ENCODE measurements at places on chromosomes 1 and 21. TPM values are rescaled to one million over a fixed set of nuclear protein-coding genes. Genes with fewer than 3 reads are reported as not detected.

DNA sequence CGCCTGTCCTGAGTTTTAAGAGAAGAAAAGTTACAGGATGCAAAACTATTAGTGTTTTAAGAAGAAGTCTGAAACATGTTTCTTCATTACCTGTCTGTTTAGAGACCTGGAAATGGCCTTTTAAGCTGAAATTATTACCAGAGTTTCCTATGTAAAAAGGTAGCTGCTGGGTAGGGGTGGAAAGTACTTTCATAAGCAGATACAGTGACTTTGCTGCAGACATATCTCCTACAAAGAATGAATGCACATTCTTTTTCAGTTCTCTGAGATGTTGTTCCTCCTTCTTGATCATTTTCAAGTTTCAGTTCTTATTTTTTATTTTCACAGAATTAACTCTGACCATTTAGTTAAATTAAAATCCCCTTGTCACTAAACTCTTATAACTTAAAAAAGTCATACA is 1329.6 kb downstream of the KCNT2 start:
- no peaks in the 10 kb centered on the region for H3K27me3 ChIP-seq
- H3K27ac ChIP-seq = no peak overlapping the region
- no peak overlapping the region for H3K4me3 ChIP-seq
- H3K36me3 ChIP-seq = no peaks in the 10 kb centered on the region

GRCh38 chr1:37478890-37479254 is 4.5 kb downstream of the ZC3H12A start:
- H3K36me3 ChIP-seq = peaks cover 49% of the 10 kb centered on the region
- H3K27ac ChIP-seq = no peak overlapping the region
- peaks cover 50% of the 10 kb centered on the region for H3K4me1 ChIP-seq
- DNase-seq = no peak

DNA sequence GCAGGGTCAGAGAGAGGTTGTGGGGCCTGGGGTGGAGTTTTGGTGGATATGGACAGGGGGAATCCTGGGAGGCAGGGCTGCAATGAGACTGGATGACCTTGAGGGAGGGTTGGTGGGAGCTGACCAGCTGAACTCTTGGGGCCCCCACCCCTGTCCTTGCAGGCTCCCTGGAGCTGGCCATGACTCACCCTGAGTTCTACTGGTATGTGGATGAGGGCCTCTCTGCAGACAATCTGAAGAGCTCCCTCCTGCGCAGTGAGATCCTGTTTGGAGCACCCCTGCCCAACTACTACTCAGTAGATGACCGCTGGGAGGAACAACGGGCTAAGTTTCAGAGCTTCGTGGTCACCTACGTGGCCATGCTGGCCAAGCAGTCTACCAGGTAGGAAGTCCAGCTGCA is 23.6 kb downstream of the DISP3 start:
- no peak overlapping the region for H3K4me3 ChIP-seq
- peaks cover 10% of the 10 kb centered on the region for H3K4me1 ChIP-seq
- no peaks in the 10 kb centered on the region for H3K36me3 ChIP-seq
- no peak for DNase-seq
- no peak overlapping the region for H3K27ac ChIP-seq

DNA sequence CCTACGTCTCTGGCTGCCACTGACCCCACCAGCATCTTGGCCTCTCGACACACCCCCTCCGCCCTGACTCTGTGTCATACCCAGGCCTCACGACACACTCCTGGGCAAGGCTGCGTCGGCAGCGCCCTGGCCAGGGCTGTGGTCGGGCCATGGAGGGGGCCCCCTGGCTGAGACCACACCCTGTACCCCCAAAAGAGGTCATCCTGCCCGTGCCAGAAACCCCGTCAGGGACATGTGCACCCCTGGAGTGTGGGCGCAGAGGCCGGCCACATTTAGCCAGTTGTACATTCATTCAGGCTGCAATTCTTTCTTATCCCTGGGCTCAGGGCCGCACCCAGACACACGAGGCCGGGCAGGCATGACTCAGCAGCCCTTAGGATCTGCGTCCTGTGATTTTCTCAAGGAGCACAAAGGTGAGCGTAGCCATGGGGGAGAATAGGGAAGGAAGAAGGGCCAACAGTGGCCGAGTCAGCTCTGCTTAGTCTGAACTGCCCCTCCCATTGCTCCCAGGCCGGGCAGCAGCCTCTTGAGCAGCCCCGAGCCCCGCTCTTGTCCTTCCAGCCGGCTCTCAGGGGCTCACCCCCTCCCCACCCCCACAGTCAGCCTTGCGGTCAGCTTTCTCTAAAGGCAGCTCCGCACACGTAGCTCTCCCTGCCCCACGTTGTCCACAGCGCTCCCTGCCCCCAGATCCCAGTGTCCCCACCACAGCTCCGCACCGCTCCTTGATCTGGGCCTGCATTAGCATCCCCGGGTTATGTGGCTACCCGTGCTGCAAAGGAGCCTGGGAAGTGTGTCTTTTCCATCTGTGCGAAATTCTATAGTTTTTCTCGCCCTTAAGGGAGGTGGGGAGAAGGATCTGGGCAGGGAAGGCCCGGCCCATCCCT is 7.9 kb downstream of the CSTB start:
- no peaks in the 10 kb centered on the region for H3K27me3 ChIP-seq
- H3K36me3 ChIP-seq = peaks cover 3% of the 10 kb centered on the region
- no peak overlapping the region for H3K27ac ChIP-seq

- no peak overlapping the region for H3K27ac ChIP-seq
- H3K4me1 ChIP-seq = no peaks in the 10 kb centered on the region
- H3K27me3 ChIP-seq = no peaks in the 10 kb centered on the region
- peak; percentile 7 for DNase-seq
- no peaks in the 10 kb centered on the region for H3K36me3 ChIP-seq
Measured at GRCh38 chr1:193338194-193338593, 151.8 kb upstream of the B3GALT2 start.

CACNA1S gene
- polyA plus RNA-seq = not detected

FNDC5 gene
- polyA plus RNA-seq = 0.59 TPM
